ENCODE measurements at places on chromosomes 12 and 14.
A peak's percentile ranks its signal among the peaks of the same experiment; 100 is the strongest.

DNA sequence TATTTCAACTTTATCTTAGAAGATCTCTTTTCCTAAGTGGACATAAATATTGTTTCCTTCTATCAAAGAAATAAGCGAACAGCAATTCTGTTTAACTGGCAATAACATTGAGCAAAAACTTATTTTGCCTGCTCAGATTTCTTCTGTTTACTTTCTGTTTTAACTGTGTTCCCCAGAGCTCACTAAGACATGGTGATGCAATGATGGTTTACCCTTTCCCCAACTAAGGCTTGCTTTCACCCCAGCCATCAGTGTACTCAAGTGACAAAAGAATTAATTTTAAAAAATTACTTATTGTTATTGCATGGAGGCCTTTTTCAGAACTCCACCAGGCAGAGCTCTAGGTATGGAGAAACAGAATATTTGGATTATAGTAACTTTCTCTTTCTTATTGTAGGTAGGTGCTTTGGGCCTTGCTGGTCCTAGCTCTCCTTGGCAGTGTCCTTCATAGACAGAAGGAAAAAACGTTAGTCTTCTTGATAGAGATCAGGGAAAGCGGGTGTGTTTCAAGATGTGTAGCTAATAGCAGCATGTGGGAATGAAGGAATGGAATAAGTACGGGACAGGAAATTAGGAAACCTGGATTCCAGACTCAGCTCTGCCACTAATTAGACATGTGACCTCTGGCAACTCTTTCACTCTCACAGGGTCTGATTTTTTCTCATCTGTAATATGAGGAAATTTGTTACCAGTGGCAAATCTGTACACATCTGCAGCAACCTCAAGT lies 14.6 kb upstream of the DDHD1 start:
- DNase-seq: no peak

GRCh38 chr12:111274777-111275176 lies 94.1 kb downstream of the PHETA1 start:
- no peak for DNase-seq

GRCh38 chr12:105480162-105480561 lies 149.7 kb downstream of the C12orf75 start:
- DNase-seq: peak; percentile 72

- DNase-seq: no peak
Observed at GRCh38 chr14:57660208-57660607, 166.6 kb upstream of the CCDC198 start.

DNA sequence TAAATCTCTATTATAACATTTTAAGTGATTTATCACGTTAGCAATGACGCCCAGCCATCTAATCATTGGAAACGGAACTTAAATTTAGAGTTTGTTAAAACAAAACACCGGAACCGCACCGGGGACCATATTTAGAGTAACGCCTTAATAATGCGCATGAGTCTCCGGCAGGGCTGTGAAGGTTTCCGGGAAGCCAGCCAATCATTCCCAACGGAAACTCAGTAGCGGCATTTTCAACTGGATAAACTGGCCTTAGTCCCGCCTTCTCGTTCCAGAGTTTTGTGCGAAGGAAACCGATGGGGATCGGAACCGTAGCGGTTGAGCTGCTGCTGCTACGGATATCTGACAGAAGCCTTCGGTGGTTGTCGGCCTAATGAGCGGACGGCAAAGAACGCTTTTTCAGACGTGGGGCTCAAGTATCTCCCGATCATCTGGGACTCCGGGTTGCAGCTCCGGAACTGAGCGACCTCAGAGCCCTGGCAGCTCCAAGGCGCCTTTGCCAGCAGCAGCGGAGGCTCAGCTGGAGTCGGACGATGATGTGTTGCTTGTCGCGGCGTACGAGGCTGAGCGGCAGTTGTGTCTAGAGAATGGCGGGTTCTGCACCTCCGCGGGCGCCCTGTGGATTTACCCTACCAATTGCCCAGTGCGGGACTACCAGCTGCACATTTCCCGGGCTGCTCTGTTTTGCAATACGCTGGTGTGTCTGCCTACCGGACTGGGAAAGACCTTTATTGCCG lies at the start of gene FANCM:
Gene FANCM, plus strand, starts transcription at position 272 of the 737 bp plus-strand sequence. Its CDS starts 102 bp downstream, at position 374.
- DNase-seq: peak; percentile 96

GRCh38 chr12:131749618-131750315 lies 38.9 kb downstream of the SFSWAP start:
- DNase-seq: peak; percentile 54

- DNase-seq: no peak
Observed at GRCh38 chr12:106506691-106507090, 76.1 kb upstream of the RFX4 start.

GRCh38 chr12:100187068-100187467 lies 13.5 kb upstream of the ACTR6 start:
- DNase-seq: peak; percentile 29

DNA sequence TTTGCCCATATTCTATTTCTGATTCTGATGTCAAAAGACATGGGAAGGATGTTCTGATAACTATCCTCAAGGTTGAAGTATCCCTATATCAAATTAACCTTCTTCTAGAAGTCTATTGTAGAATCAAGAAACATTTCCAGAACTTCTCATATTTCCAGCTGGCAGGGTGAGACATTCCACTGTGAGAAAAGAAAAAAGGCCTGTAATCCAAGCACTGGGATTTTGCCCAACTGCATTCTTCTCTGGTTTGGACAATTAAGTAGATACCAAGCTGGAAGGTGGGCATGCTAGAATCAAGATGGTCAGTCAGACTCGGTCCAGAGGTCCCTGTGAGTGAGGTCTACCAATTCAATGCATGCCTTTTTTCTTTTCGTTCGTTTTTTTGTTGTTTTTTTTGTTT lies 60.9 kb downstream of the MAP3K9 start:
- DNase-seq: no peak

DNA sequence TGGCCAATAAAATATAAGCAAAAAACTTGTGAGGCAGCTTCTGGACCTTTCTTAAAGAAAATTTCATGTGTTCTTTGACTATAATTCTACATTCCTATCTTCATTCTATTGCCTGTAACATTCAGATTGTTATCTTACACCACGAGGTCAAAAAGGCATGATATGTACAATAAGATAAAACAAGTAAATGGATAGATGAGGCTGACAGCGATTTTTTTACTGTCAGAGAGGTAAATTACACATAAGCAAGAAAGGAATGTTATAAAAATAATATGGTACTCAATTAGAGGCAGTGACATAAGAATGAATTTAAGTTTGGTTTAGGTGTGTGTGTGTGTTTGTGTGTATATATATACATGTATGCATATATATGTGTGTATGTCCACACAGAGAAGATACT lies 660.0 kb downstream of the C12orf50 start:
- no peak for DNase-seq

DNA sequence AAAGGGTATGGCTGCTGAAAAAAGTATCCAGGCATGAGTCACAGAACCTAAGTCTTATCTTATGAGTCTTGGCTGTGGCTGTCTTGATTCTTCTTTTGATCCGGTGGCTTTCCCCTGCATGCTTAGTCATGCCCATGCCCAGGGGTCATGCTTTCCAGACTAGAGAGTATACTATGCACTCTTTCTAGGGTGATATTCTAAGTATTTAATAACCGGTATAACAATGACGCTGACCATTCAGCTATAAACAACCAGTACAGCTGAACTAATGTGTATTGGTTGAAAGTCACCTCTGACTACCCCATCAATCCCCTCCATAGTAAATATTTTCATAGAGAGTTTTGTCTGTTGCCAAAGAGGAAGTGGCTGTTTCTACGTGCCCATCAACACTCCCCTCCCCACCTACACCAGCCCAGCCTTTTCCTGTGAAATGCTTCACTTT lies 34.7 kb upstream of the NRXN3 start:
- no peak for DNase-seq

GRCh38 chr12:47777741-47778558 lies 4.9 kb downstream of the SLC48A1 start:
- no peak for DNase-seq

DNA sequence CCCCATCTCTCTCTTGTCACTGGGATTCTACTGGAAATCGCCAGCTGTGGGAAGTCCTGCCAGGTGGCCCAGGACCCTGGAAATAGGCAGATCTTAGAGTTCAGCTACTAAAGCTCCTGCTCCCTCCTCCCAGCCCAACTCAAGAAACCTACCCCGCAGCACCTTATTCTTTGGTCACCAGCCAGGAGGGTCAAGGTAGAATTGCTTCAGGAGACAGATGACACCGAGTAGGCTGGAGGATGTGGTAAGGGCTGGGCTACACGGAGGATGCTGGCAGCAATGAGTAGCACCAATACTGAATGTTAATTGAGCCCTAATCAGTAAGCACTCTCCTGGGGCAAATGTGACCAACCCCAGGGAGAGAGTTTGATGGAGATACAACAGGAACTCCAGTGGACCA lies 119.7 kb upstream of the VASH1 start:
- DNase-seq: no peak

GRCh38 chr14:59208224-59208814 lies 19.9 kb downstream of the DAAM1 start:
- peak; percentile 63 for DNase-seq

DNA sequence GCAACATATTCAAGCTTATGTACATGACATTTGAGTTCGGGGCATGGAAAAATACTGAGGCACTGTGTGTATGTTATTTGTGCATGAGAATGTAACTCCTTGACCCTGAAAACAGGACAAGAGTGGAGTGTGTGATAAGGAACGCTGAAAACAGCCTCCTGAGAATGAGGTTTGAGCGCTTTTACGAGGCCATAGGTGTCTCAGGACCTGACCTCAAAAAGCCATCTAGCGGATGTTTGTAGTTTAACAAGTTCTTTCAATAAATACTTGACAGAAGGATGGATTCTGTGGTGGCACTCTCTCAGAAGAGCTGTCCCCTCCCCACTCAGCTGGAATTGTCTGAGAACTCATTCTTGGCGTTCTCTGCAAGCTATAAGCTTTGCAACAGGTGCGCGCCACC lies 350.5 kb upstream of the TMTC1 start:
- DNase-seq: peak; percentile 59

- DNase-seq: peak; percentile 46
Observed at GRCh38 chr12:52317468-52318052, 3.6 kb downstream of the KRT83 start.

DNA sequence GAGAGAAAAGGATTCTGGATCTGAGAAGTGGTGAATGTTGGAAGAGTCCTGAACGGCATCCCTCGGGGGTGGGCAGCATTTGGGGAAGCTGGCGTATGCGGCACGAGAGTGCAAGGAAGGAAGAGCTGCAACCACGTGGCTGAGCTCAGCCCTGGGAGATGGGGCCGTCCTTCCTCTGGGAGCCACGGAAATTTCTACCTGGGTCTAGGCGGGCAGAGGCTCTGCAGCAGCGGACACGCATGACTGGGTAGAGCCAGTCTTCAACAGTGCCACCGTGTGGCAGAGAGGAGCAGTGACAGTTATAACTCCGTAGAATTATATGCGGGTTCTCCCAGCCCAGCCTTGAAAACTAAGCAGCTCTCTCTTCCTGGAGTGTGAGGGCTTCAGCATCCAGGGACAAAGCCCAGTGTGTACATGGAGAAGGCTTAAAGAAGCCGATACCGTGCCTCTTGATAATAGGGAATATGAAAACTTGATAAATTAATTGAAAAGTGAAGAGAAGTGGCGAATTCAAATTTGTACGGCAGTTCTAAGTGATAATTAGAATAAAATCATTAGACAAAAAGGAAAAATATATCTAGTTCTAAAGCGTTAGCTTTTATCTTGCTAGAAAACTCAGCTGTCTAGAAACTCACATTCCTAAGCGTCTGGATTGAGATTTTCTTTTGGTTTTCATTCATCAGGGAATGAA lies 82.9 kb upstream of the STXBP6 start:
- DNase-seq: peak; percentile 88

DNA sequence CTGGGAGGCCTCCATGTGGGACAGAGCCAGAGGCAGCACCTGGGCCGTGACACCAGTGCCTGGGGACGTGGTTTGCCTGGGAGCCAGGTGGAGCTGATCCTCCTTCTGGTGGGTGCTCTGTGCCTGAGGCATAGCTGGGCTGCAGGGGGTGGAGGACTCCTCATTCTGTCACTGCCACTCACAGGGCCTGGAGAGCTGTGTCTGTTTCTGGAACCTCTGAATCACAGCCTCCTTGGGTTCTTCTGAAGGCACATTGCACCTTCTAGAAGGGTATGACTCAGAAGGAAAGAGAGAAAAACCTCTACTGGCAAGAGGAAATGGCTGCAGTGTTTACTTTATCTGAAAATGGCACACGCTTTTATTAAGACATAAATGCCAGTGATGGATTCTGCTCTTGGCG lies 659.8 kb downstream of the VRK1 start:
- DNase-seq: peak; percentile 62

DNA sequence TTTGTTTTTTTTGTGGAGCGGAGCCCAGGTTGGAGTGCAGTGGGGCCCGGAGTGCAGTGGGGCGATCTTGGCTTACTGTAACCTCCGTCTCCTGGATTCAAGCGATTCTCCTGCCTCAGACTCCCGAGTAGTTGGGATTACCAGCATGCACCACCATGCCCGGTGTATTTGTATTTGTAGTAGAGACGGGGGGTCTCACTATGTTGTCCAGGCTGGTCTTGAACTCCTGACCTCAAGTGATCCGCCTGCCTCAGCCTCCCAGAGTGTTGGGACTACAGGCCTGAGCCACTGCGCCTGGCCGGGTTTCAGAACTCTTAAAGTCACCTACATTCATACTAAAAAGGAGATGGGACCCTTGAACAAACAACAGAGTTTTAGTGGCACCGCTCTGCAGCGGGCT lies 52.7 kb downstream of the KRT80 start:
- no peak for DNase-seq

DNA sequence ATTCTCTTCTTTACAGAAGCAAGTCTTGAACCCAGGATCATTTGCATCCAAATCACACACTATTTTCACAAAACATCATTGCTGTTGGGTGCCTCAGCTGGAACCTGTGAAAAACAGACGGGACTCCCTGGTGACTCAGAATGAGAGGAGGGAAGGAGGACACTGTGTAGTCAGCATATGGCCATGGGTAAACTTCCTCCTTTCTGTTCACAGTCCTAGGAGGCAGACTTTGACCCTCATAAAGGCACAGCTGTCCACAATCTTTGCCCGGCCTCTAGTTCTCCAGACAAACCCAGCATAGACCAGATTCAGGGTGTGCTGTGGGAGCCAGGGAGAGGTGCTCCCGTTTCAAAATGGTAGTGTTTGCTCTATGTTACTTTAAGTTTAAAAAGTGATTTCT lies 62.0 kb downstream of the DYRK2 start:
- DNase-seq: peak; percentile 59

- DNase-seq: peak; percentile 99
Observed at GRCh38 chr14:23006544-23007419, 3.2 kb downstream of the C14orf93 start.

DNA sequence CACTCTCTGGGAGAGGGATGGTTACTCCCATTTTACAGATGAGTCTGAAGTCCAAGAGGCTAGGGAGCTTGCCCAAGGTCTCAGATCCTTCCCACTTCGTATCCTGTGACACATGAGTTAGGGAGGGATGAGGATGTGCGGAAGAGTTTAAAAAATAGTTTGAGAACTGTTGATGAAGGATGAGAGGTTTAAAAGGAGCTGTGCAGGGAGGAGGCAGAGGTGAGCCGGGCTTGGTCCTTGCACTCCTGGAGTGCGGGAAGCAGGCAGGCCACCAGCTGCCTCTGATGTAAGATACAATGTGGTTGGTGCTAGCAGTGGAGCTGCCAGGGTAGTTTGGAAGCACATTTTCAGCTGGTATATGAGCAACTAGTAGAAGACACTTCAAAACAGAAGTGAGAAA lies 46.5 kb downstream of the TSPAN9 start:
- DNase-seq: no peak

GRCh38 chr14:77303417-77304156 lies 17.1 kb downstream of the POMT2 start:
- peak; percentile 83 for DNase-seq
